ENCODE measurements at places on chromosomes 7 and 10.

GRCh38 chr7:77561352-77561751, 24.3 kb downstream of the PTPN12 start:
- no peak for DNase-seq

DNA sequence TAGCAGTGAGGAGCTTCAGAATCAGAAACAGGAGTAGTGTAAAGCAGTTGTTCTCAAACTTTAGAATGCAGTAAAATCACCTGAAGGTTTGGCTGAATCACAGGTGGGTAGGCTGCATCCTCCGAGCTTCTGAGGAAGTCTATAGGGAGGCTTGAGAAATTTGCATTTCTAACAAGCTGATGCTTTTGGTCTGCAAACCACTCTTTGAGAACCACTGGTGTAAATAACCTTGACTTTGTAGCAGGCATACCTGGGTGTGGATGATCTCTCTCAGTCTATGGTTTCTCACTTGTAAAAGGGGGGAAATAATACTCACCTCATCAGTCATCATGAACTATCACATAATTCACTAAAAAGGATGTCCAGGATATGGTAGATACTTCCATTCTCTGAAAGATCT, 118.1 kb downstream of the SRI start:
- DNase-seq = no peak

- DNase-seq = no peak
These were observed 135.3 kb upstream of the FAM20C start for GRCh38 chr7:57071-57470.

- no peak for DNase-seq
These were observed 58.8 kb upstream of the FHIP2A start for GRCh38 chr10:114762811-114763210.

GRCh38 chr10:119343011-119343601, 135.7 kb downstream of the GRK5 start:
- DNase-seq = no peak

- DNase-seq = no peak
These were observed 175.6 kb downstream of the POLR1F start for GRCh38 chr7:19533266-19533665.

DNA sequence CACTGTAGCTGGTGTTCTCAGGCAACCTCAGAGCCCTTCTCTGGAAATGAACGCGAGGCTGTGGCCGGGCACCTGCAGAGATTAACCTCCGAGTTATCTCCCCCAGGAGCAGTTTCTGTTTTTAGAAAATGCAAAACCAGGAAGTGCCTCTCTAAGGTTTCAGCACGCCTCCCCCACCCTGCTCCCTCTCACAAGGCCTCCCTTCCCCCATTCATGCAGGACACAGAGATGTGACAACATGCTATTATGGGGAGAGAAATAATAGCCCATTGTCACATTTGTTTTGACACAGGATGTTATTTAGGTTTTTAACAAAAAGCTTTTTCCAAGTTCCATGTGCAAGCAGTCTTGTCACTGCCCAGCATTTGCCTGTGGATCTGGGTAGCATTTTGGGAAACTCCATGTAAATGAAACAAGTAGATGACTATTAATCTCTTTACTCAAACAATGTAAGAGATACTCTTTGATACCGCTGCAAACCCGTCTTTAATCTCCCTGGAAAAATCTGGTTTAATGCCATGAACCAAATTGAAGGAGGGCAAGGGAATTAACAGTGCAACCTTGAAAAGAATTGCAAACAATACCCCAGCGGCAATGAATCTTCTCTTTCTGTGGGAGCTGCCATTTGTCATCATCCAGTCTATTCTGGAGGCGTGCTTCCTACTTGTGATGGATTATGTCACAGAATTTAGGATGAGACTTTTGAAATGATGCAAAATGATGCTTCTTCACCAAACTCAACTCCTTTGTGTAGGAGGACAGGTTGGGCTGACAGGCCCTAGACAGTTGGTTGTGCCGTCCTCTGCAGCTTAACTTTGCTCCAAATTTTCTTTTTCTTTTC, 86.5 kb upstream of the NMT2 start:
- peak; percentile 13 for DNase-seq

GRCh38 chr7:16991551-16991950, 109.8 kb upstream of the AGR3 start:
- DNase-seq = no peak

GRCh38 chr7:64888901-64889685, 14.0 kb upstream of the ZNF273 start:
- DNase-seq = no peak

- DNase-seq = no peak
These were observed 80.0 kb downstream of the SHH start for GRCh38 chr7:155732286-155732685.

- no peak for DNase-seq
These were observed 333.9 kb downstream of the AUTS2 start for GRCh38 chr7:69932034-69932628.

DNA sequence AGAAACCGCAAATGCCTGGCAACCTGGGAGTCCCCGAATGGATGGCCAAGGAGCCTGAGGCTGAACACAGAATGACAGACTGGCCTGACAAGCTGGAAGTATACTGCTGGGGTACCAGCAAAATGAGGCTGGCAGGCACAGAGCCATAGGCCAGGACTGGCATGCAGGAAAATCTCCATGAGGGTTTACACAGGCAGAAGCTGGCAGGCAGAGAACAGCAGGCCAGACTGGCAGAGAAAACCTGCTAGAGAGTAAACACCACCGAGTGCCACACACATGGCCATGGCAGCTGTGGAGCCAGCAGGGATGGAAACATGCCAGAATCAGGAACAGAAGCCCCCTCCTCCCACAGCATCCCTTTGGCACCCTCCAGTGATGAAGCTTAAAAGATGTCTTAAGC, 63.4 kb downstream of the CRPPA start:
- no peak for DNase-seq

GRCh38 chr10:44180321-44181168, 204.4 kb downstream of the CXCL12 start:
- no peak for DNase-seq

- DNase-seq = no peak
These were observed 68.9 kb upstream of the CCDC71L start for GRCh38 chr7:106729720-106730385.

DNA sequence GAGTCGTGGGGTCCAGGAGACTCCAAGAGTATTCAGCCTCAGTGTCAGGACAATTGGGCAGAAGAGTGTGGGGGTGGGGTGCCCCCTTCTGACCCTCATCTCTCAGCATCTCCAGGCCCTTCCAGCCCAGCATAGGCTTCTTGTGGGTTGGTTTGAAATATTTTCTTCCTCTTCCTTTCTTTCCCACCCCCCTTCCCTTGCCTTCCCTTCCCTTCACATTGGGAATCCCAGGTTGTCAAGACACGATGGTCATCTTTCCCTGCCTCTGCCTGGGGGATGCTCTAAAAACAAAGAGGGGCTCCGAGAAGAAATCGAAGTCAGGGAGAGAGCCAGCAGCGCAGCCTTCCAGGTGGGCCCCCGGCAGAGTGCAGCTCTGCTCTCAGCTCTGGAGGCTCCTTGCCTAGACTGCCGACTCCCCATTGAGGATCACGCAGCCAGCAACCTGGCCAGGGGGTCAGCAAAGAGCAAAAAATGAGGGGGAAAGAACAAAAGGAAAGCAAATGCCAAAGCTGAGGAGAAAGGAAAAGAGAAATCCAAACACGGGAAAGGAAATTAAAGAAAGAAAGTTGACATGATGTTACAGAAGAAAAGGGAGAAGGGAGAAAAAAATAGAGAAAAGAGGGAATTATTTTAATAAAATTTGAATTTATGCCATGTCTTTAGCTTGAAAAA, 1.5 kb downstream of the PAX2 start:
- no peak for DNase-seq

DNA sequence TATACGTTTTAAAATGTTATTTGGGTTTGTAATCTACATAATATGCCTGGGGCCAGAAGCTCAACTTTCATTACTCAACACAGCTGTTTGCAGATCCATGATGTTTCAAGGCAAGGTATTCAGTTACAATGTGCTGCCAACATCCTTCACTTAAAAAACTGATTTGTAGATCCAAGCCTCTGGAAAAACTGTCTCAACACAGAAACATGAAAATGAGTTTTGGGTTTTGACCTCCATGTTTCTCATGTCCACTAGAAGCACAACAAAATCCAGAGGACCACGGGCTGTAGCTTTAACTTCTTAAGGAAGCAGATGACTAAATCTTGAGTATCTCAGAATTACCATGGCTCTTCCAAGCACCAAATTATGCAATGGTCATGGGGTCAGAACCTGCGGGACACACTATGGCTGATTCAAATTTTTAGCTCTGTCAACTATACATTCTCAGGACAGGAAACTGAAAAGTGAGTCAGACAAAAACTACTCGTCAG, 247.1 kb upstream of the GRB10 start:
- no peak for DNase-seq

- peak; percentile 3 for DNase-seq
These were observed 72.1 kb downstream of the INHBA start for GRCh38 chr7:41630741-41631140.

- DNase-seq = no peak
These were observed 130.4 kb upstream of the MEOX2 start for GRCh38 chr7:15816835-15817426.

DNA sequence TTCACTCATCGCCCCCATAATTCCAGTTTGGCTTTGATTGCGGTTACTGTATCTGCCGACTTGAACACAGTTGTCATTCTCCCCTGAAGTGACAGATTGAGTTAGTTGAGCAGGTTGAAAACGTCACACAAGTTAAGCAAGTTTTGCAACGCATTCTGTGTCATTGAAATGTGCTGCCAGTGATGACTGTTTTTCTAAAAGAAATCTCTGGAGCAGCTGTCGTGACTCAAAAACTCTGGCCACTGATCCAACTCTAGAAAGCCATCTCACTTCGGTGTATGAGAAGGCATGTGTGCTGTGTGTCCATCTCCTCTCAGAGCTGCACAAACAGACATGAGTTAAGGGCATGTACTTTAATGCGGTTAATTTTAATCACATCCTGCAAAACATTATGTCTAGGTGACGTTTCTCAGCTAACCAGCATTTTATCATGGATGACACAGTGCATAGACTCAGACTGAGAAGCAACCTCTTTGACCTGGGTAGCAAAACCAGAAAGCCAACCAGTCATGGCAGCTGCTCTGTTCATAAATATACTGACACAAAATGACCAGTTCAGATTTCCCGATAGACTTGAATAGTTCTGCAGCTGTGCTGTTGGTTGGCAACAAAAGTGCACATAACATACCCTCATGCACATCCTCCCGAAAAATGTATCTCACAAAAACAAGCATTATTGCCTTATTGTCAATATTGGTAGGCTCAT, 69.3 kb downstream of the CSTF2T start:
- DNase-seq = no peak

DNA sequence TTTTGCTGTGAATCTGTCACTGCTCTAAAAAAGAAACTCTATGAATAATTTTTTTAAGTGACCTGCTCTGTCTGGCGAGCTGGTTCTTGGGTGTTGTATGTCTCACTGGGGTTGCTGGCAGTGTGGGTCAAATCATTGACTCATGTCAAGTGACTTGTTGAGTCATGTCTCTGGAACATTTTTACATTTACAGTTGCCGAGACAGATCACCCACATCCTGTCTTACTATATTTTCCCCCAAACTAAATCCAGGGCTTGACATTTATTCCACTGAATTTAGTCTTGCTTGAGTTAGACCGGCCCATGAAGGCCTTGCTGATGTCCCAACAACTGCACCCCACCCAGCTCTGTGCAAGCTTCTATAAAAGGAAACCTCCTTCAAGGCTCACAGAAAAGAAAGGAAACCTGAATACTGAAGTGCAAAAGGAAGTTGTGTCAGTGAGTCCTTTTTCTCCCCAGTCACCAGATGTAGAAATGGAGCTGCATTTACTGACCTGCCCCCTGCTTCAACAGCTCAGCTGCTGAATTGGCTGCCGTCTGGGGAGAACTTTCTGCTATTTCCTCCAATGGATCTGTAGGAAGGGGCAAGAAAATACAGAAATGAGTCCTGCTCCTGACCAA, 290.3 kb downstream of the TNS3 start:
- DNase-seq = no peak

DNA sequence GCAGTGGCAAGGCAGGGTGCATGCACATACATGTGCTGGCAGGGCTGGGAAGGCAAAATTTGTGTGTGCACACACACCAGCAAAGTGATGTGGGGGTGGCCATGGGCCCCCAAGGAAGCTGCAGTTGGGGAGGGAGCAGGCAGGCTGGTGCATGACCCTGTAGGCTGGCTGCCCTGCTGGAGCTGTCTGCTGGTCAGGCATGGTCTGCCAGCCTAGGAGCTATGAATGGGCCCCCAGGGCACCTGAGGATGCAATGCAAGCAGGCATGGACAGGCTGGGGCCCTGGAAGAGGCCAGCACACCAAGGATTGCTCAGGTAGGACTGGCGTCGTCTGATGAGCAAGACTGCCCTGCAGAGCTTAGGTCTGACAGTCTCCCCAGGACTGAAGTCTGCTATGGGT, 18.2 kb upstream of the PPP1R3A start:
- no peak for DNase-seq

DNA sequence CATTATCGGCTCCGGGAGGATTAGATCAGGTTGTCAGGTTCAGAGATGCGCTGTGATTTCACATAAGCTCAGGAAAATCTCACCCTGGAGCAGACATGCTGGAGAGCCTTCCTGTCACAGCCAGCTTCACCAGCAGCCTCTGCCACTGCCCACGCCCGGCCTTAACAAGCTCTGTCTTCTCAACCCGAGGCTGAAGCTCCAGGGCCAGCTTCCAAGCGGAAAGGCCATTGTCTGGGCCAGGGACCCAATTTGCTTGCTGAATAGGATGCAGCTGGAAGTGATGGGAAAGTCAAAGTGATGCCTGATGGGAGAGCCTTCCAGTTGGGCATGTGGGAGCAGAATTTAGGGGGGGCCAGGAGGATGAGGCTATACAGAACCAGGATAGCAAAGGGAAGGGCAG, 36.3 kb downstream of the C10orf105 start:
- no peak for DNase-seq

DNA sequence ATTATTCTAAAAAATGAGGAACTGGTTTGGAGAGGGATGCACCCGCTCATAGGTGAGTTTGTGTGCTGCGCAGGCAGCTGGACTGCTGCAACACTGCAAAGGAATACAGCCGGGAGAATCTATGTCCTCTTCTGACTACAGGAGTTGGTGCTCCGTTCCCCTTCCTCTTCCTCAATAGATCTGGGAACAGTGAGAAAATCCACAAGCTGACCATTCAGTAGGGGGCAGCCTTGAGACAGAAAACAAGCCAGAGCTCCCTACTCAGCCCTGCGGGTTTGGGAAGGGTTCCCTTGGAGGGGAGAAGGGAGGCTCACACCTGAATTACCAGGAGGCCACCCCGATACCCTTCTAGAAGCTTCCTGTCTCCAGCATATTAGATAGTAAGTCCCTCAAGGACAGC, 87.3 kb upstream of the FOXI2 start:
- no peak for DNase-seq

GRCh38 chr10:102918817-102919245, 737 bp downstream of the CNNM2 start:
- no peak for DNase-seq

- no peak for DNase-seq
These were observed 40.9 kb downstream of the XPNPEP1 start for GRCh38 chr10:109882251-109883057.
